AG04450 (cell line): ENCODE measurements at places on chromosomes 2 and 18.

- no peak for DNase-seq
Observed at GRCh38 chr2:176508374-176508773, 239.1 kb downstream of the MTX2 start.

DNA sequence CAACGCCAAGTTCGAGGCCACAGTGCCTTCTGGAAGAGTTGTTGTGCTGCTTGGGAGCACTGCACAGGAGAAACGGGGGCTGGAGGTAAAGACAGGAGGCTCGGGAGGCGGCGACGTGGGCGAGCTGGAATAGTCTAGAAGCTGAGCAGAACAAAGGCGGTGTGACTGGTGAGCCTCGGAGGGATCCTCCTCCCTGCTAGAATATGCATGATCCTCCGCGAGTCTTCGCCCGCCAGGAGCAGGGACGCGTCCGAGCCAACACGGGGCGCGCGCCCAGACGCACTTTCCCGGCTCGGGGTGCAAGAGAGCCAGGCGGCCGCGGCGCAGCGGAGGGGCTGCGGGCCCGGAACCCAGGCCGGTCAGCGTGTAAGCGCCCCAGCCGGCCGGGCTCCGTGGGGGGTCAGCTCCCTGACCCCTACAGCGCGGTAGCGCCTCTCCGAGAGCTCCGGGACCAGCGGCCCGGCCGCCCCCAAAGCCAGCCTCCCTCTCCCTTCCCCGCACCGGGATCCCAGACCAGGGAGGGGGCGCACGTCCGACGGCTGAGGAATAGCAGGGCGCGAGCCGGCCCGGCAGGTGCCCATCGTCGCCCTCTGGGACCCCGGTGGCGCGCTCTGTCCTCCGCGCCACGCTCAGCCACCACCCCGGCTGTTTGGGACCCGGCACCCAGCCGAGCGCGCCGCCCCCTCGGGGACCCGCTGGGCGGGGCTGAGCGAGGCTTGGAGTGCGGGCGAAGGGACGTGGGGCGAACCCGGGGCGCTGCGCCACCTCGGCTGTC lies 62.5 kb downstream of the GNAL start:
- DNase-seq, result no peak

- no peak for DNase-seq
Observed at GRCh38 chr2:208062961-208063360, 37.6 kb upstream of the PLEKHM3 start.

DNA sequence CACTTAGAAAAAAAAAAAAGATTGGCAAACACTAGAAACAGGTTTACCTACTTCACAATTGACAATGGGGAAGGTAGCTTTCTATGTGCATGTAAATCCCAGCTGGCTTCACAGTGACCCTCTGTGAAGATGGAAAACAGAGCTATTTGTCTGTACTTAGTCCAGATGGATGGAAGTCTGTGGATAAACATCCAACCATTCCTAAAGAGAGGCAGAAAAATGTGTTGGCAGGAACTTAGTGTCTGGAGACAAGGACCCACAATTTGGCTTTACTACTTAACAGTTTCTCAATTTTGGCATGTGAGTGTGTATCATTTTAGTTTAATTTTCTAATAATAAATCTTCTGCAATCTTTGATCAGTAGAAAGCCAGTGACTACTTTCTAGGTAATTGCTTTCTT lies 154.4 kb downstream of the RAD51AP2 start:
- no peak for DNase-seq

DNA sequence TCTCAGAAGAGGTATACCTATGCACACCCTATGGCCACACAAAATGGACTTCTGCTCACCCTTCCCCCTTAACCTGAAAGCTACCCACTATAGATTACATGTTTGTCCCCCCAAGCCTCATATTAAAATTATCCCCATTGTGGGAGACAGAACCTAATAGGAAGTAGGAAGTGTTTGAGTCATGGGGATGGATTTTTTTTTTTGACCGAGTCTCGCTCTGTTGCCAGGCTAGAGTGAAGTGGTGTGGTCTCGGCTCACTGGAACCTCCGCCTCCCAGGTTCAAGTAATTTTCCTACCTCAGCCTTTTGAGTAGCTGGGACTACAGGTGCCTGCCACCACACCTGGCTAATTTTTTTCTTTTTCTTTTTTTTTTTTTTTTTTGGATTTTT lies 98.6 kb downstream of the MREG start:
- no peak for DNase-seq

GRCh38 chr2:73987109-73987947 lies 2.6 kb downstream of the TET3 start:
- DNase-seq, result no peak

- no peak for DNase-seq
Observed at GRCh38 chr18:67783196-67783946, 266.9 kb upstream of the DSEL start.

DNA sequence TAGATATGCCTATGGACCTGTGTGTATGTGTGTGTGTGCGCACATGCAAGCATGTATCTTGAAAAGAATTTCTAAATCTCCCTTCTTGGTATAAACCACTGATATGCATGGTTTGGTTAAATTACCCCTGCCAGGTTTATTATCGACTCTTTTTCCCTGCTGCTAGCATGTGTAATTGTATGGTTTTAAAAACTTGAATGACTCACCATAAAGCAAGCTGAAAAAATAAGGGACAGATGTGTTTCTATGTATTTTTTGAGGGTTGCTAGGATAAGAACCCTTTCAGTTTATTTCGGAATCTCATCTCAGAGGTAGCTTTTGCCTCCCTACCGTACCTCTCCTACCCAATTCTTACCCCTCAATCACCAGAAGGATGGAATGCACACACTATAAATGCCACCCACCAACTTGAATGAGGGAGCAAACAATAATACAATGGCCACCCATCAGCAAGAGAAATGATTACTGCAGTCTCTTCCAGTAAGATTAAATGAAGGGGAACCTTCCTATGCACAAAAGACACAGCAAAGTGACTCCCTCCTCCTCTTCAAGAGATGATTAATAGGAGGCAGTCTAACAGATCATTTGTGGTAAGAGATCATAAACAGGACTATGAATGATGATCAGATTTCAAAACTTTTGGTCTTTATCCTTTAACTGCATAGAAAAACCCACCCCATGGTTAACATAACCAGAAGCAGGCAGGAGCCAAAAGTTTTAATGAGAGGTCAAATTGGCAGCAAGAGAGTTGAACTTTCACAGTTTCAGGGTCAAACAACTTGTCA lies 357.2 kb downstream of the SATB2 start:
- no peak for DNase-seq

GRCh38 chr2:36809069-36809445 lies 112.5 kb downstream of the VIT start:
- DNase-seq, result no peak

- no peak for DNase-seq
Observed at GRCh38 chr2:196479350-196479749, 160.2 kb upstream of the CCDC150 start.
